Inflammatory macrophage treated with lipopolysaccharide for 1 hour (primary cell): ENCODE measurements at places on chromosomes 16 and 17.

- DNase-seq, result peak; percentile 76
These were observed 6.2 kb downstream of the UNKL start for GRCh38 chr16:1408171-1408837.

GRCh38 chr17:42050393-42051012, at the start of gene C17orf113:
TSS of gene C17orf113 (minus strand) at chr17:42050601. CDS start at chr17:42043376, 7,225 bp downstream.
- peak; percentile 47 for DNase-seq

DNA sequence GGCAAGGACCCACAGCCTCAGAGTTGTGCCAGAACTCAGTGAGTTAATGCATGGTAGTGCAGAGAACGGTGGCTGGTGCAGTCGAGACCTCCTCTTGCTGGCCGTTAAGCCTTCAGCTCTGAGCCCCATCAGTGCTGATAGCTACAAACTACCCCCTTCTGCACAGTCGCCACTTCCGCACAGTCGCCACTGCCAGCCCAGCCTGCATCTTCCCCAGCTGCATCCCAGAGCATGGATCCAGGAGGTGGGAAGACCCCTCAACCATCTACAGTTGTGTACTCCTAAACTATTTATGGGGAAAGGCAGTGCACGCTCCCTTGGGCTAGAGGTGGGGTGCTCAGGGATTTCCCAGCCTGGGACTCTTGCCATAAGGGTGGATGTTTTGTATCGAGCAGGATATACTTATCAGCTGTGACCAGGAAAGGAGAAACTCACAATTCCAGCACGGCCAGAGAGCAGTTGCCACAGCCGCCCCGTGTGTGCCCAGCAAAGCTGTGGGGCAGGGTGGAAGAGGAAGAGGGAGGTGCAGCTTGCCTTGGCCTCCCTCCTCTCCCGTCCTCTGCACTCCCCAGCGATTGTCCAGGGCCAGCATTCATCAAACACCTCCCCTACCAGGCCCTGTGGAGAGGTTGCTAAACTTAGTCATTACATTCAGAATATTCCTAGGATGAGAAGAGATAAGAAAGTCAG, 49.5 kb upstream of the CMIP start:
- no peak for DNase-seq

- no peak for DNase-seq
These were observed 44.7 kb downstream of the COG7 start for GRCh38 chr16:23408242-23408822.

DNA sequence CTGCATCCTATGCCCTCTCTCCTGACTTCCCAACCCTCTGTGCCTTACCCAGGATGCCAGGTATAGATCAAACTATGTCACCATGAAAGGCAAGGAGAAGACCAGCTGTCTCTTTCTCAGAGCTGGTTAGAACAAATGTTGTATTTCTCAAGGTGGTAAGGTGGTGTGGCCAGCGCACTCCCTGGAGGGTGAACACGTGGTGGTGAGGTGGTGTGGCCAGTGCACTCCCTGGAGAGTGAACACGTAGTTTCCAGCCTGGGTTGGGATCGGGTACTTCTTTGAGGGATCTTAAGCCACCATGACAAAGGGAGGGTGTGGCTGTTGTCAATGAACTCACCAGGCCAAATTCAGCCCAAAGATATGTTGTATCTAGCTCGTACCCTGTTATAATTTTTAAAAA, 26.8 kb downstream of the KATNIP start:
- no peak for DNase-seq

DNA sequence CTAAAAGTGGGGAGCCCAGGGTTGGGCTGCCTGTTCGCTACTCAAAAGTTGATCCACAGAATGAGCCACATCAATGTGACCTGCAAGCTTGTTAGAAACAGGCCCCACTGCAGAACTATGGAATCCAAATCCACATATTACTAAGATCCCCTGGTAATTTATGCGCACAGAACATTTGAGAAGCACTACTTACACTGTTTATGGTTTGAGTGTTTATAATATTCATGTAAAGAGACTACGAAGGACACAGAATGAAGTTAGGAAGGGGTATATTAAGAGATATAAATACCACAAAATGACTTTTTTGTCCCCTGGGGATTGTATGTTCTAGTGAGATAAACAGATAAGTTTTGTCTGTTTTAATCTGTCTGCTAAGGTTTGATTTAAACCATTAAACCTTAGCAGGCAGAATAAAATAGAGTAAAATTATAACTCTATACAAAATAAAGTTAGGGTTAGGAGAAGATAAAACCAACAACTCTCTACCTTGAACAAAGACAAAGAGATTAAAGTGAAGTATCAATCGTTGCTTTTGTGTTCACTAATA, 666.9 kb upstream of the SOX9 start:
- no peak for DNase-seq

DNA sequence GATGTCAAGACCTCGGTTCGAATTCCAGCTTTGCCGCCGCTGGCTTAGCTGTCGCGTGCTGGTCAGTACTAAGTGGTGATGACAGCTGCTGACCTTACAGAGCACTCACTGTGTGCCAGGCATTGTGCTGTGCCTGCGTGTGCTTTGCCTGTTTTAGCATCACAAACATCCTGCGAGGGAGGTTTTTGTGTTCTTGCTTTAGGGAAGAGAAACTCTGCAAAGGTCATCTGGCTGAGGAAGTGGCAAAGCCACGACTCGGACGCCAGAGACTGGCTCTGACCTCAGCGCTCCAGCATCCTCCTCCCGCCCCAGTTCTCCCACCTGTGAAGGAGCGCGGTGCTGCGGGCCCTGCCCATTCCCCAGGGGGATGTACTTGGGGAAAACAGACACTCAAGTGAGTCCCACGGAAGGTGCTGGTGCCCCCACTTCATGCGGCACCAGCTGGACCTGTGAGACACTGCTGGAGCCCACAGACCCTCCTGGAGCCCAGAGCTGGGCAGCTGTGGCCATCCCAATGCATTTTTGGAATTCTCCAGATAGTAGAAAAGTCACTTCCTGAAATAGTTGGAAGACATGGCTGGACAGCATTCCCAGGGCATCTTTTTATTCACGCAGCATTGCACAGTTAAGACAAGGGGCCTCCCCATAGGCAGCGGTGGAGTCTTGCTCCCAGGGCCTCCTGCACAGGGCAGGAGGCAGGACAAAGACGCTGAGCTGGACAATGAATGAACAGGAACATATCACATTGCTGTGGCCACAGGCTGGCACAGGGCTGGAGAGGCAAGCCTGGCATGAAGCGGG, 20.0 kb upstream of the HERPUD1 start:
- DNase-seq, result peak; percentile 68

DNA sequence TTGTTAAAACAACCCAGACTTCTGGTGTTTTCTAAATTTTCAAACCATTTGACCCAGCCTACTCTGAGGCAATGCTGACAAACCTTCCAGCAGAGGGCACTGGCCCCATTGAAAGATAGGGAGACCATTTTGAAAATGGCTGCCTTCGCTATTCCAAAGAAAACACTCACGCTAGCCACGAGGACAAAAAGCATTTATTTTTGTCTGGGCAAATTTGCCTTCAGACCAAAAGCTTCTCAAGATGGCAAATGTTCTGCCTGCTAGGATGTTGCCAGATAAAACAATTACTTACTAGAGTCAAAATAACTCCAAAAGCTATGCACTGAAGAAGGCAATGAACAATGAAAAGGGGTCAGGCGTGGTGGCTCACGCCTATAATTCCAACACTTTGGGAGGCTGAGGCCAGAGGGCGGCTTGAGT, 296.7 kb upstream of the IRX5 start:
- no peak for DNase-seq

GRCh38 chr17:63486317-63487013, 9.6 kb downstream of the ACE start:
- no peak for DNase-seq

GRCh38 chr17:75457047-75457654, 716 bp downstream of the TMEM94 start:
- no peak for DNase-seq
